ENCODE measurements at places on chromosomes 2 and 18. TPM values are rescaled to one million over a fixed set of nuclear protein-coding genes. Genes with fewer than 3 reads are reported as not detected.
A peak's percentile ranks its signal among the peaks of the same experiment; 100 is the strongest.

The LAPTM4A gene
- polyA plus RNA-seq = 327 TPM

DNA sequence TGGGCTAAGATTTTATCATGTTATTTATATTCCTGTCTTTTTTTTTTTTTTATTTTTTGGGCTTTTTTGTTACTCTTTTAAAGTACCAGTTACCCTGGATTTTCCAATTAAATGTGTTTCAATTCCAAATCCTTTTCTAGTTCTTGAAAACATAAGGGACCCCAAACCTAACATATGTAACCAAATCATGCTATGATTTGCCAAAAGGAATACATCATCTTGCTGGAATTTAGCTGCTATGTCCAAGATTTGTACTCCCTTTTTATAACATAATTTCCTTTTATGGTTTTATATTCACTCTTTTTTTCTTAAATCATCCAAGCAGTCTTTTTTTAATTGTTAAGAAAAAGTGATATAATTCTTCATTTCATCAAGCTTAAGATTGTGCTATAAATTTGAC, 60.9 kb upstream of the DSEL start:
- no peaks in the 10 kb centered on the region for H3K36me3 ChIP-seq
- H3K4me3 ChIP-seq = no peak overlapping the region

DNA sequence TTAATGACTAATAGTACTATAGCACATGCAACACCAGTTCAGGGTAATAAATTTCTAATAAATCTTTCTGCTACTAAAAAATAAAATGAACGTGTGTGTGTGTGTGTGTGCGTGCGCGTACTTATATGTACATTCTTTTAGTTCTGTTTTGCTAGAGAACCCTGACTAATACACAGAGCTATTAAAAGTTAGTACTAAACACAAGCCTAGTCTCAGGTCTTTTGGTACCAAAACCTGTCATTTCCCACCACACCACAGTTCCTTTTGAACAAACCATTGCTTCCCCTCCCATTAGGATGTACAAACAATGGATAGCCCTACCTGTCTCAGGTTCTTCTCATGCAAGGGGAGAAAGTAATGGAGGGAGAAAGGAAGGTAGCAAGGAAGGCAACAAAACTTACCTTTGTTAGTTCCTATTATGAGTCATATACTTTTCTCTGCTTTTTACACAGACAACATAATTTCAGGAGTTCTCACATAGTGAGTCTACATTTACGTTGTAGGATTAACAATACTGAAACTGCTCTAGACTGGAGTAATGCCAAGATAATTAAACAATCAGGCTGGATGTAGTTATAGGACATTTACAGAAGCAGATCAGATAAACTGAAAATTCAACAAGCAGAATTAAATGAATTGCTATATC, 427.2 kb downstream of the KCNJ3 start:
- H3K4me1 ChIP-seq = no peaks in the 10 kb centered on the region
- H3K27ac ChIP-seq = no peak overlapping the region
- H3K36me3 ChIP-seq = no peaks in the 10 kb centered on the region
- no peak for DNase-seq

The KIAA2012 gene
- not detected for polyA plus RNA-seq

The FTCDNL1 gene
- polyA plus RNA-seq = not detected

DNA sequence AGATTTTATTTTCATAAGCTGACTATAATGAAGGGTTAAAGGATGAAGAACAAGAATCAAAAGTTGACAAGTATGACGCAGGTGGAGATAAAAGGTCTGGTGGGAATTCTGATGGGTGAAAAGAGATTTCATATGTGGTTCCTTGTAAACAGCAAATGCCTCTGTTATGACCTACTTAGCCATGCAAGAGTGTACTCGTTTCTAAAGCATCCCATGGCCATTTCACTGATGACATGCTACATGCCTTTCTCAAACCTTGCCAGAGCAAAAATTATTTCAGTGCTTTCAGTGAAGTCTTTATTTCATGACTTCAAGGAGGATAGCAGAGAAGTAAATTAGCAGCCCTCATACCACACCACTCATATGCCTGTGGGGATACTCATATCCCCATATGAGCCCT, 71.7 kb downstream of the FEZ2 start:
- H3K27ac ChIP-seq = peak overlapping the region; percentile 10
- H3K27me3 ChIP-seq = no peaks in the 10 kb centered on the region
- H3K36me3 ChIP-seq = peaks cover 8% of the 10 kb centered on the region
- no peak for DNase-seq
- H3K4me1 ChIP-seq = peaks cover 7% of the 10 kb centered on the region
- H3K4me3 ChIP-seq = no peak overlapping the region

The MYO5B gene
- 20.3 TPM for polyA plus RNA-seq

The SLC9A4 gene
- polyA plus RNA-seq = not detected

DNA sequence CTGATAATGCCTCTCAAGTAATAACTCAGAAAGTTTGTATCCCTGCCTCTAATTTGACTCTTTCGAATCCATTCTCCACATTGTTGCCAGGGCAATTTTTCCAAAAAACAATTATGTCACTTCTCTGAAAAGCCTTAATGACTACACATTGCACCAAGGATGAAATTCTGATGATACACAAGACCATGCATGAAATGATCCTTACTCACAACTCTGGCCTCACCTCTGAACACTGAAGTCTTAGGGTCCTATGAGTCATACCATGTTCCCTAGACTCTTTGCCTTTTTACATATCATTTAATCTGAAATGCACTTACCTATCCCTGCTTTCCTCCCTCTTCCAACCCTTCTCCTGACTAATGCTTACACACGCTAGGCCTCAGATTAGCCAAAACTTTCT, 51.0 kb downstream of the WDPCP start:
- H3K4me3 ChIP-seq = no peak overlapping the region
- H3K27me3 ChIP-seq = no peaks in the 10 kb centered on the region

All from aorta (tissue), 5 donors.